ENCODE measurements at places on chromosomes 5 and 9. TPM values are rescaled to one million over a fixed set of nuclear protein-coding genes. Genes with fewer than 3 reads are reported as not detected.

ADCY2 gene
- not detected for total RNA-seq

ZCCHC9 gene
- total RNA-seq = 19.1 TPM

TAF11L9 gene
- total RNA-seq = not detected

SH3RF2 gene
- total RNA-seq = 4.7 TPM

CDC20B gene
- not detected for total RNA-seq

CD74 gene
- 220 TPM for total RNA-seq

SH3TC2 gene
- 0.49 TPM for total RNA-seq

SLC34A3 gene
- not detected for total RNA-seq
